ENCODE measurements at places on chromosomes 3 and 15.

DNA sequence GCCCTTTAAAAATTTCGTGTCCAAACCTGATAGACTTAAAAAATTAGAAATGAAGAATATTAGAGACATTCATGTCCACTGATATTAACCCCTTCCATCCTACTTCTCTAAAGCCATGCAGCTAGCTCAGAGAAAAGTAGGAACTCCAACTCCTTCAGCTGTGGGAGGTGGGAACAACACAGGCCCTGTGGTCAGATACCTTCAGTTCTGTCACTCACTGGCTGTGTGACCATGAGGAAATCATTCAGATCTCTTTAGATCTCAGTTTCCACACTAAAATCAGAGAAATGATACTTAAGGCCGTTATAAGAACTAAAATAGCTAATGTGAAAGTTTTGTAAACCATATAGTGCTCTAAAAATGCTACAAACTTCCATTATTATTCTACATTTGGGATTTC, 209.8 kb downstream of the TNIK start:
- no peak for DNase-seq

GRCh38 chr3:74267131-74267530, 347.3 kb downstream of the CNTN3 start:
- no peak for DNase-seq

GRCh38 chr15:74992619-74993018, 2.7 kb upstream of the SCAMP5 start:
- DNase-seq, result no peak

DNA sequence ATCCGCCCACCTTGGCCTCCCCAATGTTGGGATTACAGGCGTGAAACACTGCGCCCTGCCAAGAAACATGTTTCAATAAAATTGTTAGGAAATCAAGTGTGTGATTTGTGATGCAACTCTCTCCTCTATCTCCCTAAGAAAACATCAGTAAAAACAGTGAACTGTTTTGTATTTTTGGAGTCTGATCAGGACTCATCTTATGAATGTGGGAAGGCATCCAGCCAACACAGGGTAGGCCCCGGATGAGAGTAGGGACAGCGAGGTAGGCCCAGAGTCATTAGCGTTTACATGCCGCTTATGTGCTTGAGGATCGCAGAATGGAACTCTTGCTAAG, 884 bp upstream of the GLYCTK start:
- no peak for DNase-seq

- no peak for DNase-seq
These were observed 260.7 kb upstream of the CTNNB1 start for GRCh38 chr3:40938591-40938990.

GRCh38 chr3:141646760-141647561, 91.1 kb upstream of the RNF7 start:
- no peak for DNase-seq
